ENCODE measurements at places on chromosomes 16 and 17.
A peak's percentile ranks its signal among the peaks of the same experiment; 100 is the strongest.

- no peak for DNase-seq
Observed at GRCh38 chr17:56629531-56630075, 36.1 kb downstream of the NOG start.

DNA sequence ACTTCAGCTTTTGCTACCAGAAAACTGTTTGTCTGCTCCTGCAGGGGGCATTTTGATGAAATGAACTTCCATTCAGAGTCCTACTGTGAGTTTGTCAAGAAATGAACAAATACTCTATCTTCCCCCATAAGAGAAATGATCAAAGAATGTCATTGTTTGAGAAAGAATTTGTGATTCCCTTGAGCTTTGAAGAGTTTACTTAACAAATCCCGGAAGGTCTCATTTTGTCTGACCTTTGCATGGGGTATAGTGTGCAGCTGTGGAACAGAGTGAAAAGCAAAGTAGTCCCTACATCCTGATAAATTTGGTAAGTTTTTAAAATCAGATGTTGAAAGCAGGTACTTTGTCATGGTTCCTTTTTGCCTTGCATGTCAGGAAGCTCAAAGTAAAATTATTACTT is 178.0 kb downstream of the ABCC12 start:
- no peak for DNase-seq

- DNase-seq, result no peak
Observed at GRCh38 chr16:72978212-72978611, 69.7 kb downstream of the ZFHX3 start.

DNA sequence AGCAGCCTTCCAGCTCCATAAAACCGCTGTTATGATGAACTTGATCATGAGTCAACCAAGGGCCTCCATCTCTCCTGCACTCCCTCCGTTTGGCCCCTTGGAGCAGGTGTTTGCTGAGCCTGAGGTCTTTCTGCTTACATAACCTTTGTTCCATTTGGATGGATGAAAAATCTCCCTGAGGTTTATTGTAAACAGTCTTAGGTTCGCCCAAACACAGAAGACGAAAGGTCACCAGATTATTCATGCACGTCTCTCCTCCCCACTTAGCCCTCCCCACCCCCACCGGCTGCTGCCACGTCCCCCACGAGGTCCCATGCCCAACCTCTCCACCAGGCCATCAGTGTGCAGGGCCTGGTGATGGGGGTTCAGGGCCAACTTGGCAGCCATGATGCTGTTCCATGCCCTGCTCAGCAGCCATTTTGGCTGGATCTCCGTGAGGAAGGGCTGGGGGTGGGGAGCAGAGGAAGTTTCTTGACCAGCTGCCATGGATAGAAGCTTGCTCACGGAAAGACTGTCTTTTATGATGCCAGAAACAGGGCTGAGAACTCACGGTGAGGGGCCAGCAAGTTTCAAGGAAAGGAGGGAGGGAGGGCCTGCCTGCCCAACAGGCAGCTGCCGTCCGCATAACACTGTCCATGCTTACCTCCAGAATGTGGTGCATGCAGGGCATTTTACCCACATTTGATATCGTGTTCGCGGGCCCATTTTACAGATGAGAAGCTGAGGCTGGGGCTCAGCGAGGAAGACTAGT is 47.8 kb upstream of the FOXF1 start:
- DNase-seq, result no peak

GRCh38 chr16:189604-190186 is 9.4 kb downstream of the HBQ1 start:
- DNase-seq, result no peak

DNA sequence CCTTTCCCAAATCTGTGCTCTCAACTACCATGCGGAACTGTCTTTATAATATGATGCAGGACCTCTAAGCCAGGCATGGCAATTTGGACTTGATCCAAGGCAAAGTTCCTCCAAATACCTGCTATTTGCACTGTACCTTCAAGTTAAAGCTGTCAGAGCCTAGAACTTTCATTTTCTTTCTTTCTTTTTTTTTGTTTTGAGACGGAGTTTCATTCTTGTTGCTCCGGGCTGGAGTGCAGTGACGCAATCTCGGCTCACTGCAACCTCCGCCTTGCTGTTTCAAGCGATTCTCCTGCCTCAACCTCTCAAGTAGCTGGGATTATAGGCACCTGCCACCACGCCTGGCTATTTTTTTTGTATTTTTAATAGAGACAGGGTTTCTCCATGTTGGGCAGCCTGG is 51.7 kb downstream of the ARHGAP27 start:
- DNase-seq, result no peak

DNA sequence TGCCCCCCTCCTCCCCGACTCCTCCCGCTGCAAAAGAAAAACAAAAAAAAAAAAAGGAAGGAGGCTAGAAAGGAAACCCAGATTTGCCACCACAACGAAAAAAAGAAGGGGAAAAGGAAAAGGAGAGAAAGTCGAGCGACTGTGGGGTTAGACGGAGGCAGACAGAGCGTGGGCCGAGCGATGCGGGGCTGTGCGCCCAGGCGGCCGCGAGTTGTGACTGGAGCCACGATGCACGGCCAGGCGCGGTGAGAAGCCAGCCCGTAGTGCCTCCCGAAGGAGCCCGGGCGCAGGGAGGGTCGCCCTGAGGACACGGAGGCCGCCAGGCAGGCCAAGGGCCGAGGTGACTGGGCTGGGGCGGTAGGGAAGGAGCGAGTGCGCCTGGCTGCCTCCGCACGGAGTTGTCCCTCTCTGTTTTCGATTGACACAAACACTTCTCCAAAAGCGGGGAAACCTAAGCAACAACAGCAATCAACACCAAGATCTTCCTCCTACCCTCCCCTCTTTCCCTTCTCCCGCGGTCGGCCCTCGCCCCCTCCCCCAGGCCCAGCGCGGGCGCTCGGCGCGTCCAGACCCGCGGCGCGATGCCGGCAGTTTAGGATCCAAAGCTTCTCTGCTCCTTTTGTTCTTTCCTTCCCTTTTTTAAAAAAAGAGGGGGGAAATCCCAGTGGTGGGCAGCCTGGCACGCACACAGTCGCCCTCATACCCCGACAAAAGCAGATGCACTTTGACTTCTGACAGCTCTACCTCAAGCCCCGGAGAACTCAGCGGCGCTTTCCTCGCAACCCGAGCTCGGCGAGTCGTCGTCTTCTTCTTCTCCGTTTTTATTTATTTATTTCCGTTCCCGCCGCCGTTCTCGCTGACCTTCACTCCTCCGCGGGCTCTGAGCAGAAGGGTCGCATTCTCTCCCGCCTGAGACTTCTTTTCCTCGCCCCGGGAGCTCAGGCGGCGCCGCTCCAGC is at the start of gene LHX1:
TSS of gene LHX1 (plus strand) at position 475 of the 958 bp plus-strand sequence. CDS start 723 bp downstream, outside the sequence.
- DNase-seq, result peak; percentile 23

DNA sequence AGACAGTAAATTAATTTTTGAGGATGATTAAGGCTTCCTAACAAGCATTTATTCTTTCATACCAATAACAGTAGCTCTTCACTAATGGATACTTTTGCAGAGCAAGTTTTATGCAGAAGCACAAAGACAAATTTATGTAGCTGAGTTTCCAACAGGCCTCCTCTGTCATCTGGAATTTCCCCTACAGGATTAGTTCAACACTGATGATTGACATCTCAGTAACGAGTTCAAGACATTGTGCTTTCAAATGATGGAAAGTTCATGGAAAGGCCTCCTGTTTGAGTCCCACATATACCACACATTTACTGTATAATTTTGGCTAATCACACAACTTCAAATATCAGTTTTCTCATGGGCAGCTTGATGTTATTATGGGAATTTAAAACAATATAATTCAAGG is 40.6 kb downstream of the ABCA10 start:
- DNase-seq, result no peak

DNA sequence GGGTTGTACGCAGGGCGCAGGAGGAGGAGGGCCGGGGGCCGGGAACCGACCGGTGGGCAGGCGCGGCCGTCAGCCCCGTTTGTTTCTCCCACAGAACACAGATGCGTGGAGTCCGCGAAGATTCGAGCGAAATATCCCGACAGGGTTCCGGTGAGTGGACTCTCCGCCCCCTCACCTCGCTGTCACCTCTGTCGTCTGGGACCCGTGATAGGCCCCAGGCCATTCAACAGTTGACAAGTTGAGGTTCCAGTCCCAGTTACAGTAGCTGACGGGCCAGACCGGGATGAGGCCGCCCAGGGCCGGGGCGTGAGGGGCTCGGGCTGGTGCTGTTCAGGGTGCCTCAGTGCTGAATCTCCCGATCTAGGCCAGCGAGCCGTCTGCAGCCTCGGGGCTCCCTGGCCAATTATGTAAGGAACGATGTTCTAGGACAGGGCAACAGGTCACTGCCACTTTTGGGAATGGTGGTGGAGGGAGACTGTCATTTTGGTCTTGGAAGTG is 628 bp downstream of the GABARAPL2 start:
- DNase-seq, result peak; percentile 22

DNA sequence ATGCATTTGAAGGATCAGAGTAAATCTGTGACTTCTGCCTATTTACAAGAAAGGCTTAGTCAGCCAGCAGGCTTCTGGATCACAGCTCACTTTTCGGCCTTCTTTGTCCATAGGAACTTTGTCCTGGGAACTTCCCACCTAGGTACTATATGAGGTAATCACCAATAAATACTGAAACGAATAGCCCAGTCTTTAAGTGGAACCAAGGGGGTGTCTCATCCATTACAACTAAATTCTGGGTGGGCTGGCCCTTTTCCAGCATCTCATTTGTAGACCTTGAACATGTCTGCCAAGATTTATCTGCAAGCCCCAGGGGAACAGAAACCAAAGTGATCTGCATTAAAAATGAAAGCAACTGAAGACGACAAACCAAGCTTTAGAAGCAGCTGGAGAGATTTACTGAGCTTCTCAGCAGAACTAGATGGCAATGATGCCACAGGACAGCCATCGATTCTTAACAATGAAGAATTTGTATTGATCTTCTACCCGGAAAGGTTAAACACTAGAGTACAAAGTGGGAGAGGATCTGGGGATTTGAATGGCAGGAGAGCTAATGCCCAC is 55.5 kb downstream of the SNX11 start:
- DNase-seq, result no peak

GRCh38 chr17:74325743-74326379 is at the start of gene KIF19:
TSS of gene KIF19 (plus strand) at chr17:74326226. CDS start at chr17:74326350, 124 bp downstream.
- peak; percentile 67 for DNase-seq

GRCh38 chr17:74231928-74232907 is 18.8 kb downstream of the TTYH2 start:
- DNase-seq, result no peak

DNA sequence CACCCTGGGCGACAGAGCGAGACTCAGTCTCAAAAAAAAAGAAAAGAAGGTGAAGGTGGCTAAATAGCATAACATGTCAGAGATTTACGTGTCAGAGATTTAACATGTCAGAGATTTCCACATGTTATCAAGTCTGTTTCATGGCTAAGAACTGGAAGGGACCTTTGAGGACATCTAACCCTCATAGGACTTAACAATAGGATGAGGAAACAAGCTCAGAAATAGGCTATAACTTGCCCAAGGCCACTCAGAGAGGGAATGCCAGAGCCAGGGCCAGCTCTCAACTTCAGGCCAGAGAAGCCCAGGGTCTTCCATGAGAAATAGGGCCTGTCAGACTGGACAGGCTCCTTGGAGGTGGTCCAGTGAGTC is 26.8 kb upstream of the ZNF629 start:
- DNase-seq, result no peak

DNA sequence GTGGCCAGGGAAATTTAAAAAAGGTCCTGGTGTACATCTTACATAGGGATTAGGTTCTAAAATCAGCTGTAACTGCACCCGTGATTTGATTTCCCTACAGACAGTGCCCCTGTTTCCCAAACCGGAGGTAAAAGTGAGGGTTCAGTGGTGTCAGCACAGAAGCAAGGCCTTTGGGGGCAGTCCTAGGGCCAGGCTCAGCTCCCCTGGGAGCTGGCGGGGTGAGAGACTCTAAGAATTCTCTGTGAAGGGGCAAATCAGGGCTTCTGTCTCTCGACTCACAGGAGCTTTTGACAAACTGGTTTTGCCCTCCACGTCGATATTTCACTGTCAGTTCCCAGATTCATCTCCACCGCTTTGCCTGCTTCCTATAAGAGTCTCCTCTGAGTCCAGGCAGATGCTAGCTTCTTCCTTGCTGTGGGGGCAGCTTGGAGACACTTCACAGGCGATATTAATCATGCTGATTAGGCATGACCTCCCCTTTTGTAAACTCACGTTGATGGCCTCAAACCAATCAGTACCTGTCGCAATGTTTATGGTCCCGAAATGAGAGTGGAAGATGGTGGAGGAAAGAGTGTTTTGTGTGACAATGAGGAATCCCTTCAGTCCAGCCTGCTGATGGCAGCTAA is 234.2 kb upstream of the TOX3 start:
- DNase-seq, result no peak

DNA sequence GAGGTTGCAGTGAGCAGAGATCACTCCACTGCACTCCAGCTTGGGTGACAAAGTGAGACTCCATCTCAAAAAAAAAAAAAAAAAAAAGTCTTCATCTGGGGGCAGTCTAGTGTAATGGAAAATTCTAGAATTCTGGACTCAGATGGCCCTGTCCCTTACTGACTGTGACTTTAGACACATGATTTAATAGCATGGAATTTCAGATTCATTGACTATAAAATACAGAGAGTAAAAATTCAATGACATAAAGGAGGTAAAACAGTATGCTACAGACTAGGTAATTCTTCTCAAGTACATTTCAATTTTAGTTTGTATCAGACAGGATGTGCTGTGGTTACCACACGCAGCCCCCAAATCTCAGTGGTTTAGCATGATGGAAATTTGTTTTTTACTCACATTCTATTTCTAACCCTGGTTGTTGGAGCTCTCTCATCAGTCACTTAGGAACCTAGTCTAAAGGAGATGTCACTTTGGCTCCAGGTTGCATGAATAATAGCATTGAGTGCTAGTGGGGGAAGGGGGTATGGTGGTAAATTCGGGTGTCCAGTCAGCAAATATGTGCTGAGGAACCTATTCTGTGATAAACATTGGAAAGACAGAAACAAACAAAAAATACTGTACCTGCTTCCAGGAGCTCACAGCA is 444.0 kb downstream of the XYLT1 start:
- DNase-seq, result peak; percentile 24

DNA sequence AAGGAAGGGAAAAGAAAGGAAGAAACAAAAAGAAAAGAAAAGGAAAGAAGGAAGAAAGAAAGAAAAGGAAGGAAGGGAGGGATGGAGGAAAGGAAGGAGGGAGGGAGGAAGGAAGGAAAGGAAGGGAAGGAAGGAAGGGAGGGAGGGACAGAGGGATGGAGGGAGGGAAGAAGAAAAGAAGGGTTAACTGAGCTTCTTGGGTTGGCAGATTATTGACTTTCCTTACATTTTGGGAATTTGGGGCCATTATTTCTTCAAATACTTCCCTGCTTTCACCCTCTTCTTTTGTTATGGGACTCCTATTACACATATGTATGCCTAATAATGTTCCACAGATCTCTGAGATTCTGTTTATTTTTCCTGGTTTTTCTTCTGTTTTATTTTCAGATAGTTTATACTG is 285.6 kb downstream of the KCNJ2 start:
- DNase-seq, result no peak

GRCh38 chr17:3885970-3886369 is 6.9 kb downstream of the CAMKK1 start:
- DNase-seq, result no peak

- no peak for DNase-seq
Observed at GRCh38 chr17:8053600-8053999, 14.7 kb downstream of the ALOX15B start.

- DNase-seq, result no peak
Observed at GRCh38 chr16:84740596-84741116, 40.9 kb downstream of the USP10 start.
